Spinal cord (tissue), 10 donors: ENCODE measurements at places on chromosomes 2 and 18. TPM values are rescaled to one million over a fixed set of nuclear protein-coding genes. Genes with fewer than 3 reads are reported as not detected.

The SATB2 gene
- polyA plus RNA-seq, result 5.5 TPM

The PSD4 gene
- polyA plus RNA-seq, result 5.3 TPM

The CPSF3 gene
- polyA plus RNA-seq, result 35.2 TPM

The ASPRV1 gene
- polyA plus RNA-seq, result 7.0 TPM

The CDH7 gene
- polyA plus RNA-seq, result 15.0 TPM

The PARD6G gene
- polyA plus RNA-seq, result 17.6 TPM

The RAB12 gene
- polyA plus RNA-seq, result 62.6 TPM

The RGPD3 gene
- polyA plus RNA-seq, result 0.20 TPM

The CD28 gene
- 1.0 TPM for polyA plus RNA-seq

The TNFRSF11A gene
- 0.87 TPM for polyA plus RNA-seq

The LRRC30 gene
- not detected for polyA plus RNA-seq

The DSC3 gene
- polyA plus RNA-seq, result 0.05 TPM

The PLA2R1 gene
- 4.8 TPM for polyA plus RNA-seq

The IL1RL1 gene
- polyA plus RNA-seq, result not detected

The SLC5A7 gene
- polyA plus RNA-seq, result 18.3 TPM

The NOSTRIN gene
- polyA plus RNA-seq, result 11.4 TPM

The TBC1D8 gene
- polyA plus RNA-seq, result 17.7 TPM

The GBX2 gene
- 10.5 TPM for polyA plus RNA-seq

The SCN2A gene
- polyA plus RNA-seq, result 44.1 TPM

The ANKRD30BL gene
- 4.6 TPM for polyA plus RNA-seq

The DLGAP1 gene
- polyA plus RNA-seq, result 30.7 TPM

The CRYGD gene
- polyA plus RNA-seq, result 4.9 TPM

The CAD gene
- 38.7 TPM for polyA plus RNA-seq

The NCKAP5 gene
- polyA plus RNA-seq, result 17.7 TPM

The RRM2 gene
- 42.4 TPM for polyA plus RNA-seq

The SH3BP4 gene
- 26.2 TPM for polyA plus RNA-seq

The TMEM169 gene
- 19.1 TPM for polyA plus RNA-seq

The KCNF1 gene
- 16.5 TPM for polyA plus RNA-seq

The SIGLEC15 gene
- polyA plus RNA-seq, result 0.47 TPM

The BOLL gene
- polyA plus RNA-seq, result 0.08 TPM

The TUBA3E gene
- not detected for polyA plus RNA-seq

The CPS1 gene
- 3.2 TPM for polyA plus RNA-seq

The CSRNP3 gene
- 21.7 TPM for polyA plus RNA-seq

The TUBB8B gene
- polyA plus RNA-seq, result 0.65 TPM

The SERPINB10 gene
- not detected for polyA plus RNA-seq

The SPATA3 gene
- not detected for polyA plus RNA-seq

The EFEMP1 gene
- 30.7 TPM for polyA plus RNA-seq

The LAMA3 gene
- polyA plus RNA-seq, result 7.7 TPM

The EDAR gene
- 0.77 TPM for polyA plus RNA-seq

The GGCX gene
- 44.7 TPM for polyA plus RNA-seq

The COLEC11 gene
- 1.2 TPM for polyA plus RNA-seq

The LHCGR gene
- polyA plus RNA-seq, result 0.67 TPM

The DTNB gene
- polyA plus RNA-seq, result 43.0 TPM

The HOXD8 gene
- 29.9 TPM for polyA plus RNA-seq

The IL18R1 gene
- polyA plus RNA-seq, result 0.71 TPM

The C2orf78 gene
- polyA plus RNA-seq, result not detected
